ENCODE measurements at places on chromosomes 2 and 18.

DNA sequence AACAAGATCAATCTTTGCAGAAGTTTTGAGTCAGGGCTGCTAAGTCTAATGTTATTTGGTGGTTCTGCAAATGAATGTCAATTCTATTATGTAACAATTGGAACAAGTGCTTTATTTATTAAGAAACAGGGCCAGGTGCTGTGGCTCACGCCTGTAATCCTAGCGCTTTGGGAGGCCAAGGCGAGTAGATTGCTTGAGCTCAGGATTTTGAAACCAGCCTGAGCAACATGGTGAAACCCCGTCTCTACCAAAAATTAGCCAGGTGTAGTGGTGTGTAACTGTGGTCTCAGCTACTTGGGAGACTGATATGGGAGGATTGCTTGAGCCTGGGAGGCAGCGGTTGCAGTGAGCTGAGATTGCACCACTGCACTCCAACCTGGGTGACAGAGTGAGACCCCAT is 13.2 kb upstream of the RNF103 start:
- no peak for DNase-seq

DNA sequence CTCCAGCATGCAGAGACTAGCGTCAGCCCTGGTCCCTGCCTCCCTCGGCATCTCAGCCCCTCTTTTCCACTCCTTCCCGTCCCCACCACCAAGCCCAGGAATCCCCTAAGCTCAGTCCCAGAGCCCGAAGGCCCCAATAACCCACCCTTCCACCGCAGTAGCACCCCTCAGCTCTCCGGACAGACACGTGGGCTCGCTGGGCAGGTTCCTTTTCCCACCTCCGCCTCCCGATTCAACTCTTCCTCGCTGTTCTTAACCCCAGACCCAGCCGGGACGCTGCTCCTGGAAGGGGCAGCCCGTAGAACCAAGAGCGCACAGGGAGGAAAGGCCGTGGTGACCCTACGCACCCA is 1.4 kb downstream of the IHH start:
- no peak for DNase-seq

GRCh38 chr2:200199005-200199404 is 107.5 kb upstream of the SPATS2L start:
- no peak for DNase-seq

DNA sequence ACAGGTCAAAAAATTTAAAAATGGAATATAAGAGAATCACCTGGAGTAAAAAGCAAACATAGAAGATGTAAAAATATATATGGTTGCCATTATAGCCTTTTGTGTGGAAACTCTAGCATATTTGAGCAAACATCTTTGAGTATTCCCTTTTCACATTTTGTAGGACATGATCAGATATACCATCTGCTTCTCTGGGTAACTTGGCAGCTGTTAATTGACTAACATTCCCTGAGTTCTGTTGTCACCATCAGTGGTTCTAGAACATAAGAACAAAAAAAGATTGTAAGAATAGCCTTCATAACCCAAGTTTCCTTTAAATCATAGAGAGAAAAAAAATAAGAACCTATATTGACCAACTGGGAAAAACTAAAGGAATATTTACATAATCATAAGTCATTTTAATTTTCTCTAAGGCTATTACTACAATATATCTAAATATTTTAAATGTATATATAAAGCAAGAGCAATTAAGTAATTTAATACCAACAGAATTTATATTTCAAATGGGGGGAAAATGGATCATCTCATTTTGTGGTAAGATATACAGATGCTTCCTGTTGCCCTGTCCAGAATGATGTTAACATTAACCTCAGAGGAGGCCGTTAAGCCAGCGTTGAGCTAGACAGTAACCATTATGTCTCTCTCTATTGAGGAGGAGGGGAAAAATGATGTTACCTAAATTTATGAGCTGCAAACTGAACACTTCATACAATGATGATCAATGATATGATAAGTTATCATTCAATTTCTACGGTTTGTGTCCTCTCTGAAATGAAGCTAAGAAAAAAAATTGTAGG is 9.8 kb upstream of the INO80D start:
- DNase-seq: no peak

GRCh38 chr2:55009277-55010060 is 40.8 kb downstream of the RTN4 start:
- DNase-seq: no peak

DNA sequence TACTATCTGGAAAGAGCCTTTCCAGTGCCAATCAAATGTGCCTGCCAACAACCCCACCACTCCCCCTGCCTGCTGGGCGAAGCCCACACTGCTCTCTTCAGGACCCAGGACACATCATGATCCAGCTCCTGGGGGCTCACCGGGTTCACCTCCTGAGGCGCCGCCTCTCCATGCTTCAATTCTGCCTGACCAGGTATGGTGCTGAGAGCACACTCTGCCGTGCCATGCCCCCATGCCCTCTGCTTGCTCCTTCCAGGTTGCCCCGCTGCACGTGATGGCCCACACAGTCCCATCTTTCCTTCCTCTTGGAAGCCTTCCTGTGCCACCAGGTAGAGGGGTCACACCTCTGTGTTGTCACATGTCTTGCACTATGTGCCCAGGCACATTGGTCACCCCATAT is 47.5 kb downstream of the ASB18 start:
- no peak for DNase-seq

GRCh38 chr2:235725841-235726240 is 232.0 kb downstream of the AGAP1 start:
- DNase-seq: no peak

DNA sequence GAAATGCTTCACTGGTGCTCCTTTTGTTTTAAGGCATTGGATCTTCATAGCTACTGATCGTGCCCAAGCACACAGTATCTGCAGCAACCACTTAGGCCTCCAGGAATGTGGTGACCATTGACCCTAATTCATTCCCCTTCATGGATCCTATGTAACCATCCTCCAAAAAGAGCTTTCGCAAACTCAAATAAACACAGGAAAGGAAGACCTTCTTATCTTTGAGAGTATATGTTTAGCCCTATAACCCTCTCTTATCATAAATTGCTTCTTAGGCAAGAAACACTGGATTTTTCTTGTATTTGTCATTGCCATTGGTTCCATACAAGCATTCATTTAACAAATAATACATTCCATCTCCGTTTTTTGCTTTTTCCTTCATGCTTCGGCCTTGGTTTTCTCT is 4.1 kb upstream of the TTR start:
- DNase-seq: no peak

GRCh38 chr2:235050980-235051351 is 99.1 kb downstream of the SH3BP4 start:
- DNase-seq: peak; percentile 58

GRCh38 chr18:79321625-79322405 is 73.9 kb upstream of the NFATC1 start:
- DNase-seq: no peak

DNA sequence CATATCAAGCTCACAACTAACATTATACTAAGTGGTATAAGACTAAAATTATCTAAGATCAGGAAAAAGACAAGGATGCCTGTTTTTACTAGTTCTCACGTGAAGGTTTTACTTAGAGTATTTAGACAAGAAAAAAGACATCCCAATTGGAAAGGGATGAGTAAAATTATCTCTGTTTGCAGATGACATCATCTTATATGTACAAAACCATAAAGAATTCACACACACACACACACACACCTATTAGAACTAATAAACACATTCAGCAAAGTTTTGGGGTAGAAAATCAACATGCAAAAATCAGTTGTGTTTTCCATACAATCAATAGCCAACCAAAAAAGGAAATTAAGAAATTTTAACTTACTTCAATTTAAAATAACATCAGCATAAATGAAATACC is 35.9 kb upstream of the RGPD4 start:
- no peak for DNase-seq

GRCh38 chr2:64841461-64841860 is 147.7 kb upstream of the SLC1A4 start:
- DNase-seq: no peak

GRCh38 chr2:47708801-47709499 is 74.0 kb upstream of the MSH6 start:
- DNase-seq: no peak

GRCh38 chr2:175852879-175853615 is 149.0 kb downstream of the LNPK start:
- no peak for DNase-seq

GRCh38 chr2:43484323-43484930 is 111.4 kb downstream of the THADA start:
- DNase-seq: no peak

GRCh38 chr2:60095202-60095815 is 458.1 kb downstream of the BCL11A start:
- no peak for DNase-seq

- no peak for DNase-seq
Measured at GRCh38 chr2:108982259-108982679, 6.8 kb downstream of the EDAR start.

DNA sequence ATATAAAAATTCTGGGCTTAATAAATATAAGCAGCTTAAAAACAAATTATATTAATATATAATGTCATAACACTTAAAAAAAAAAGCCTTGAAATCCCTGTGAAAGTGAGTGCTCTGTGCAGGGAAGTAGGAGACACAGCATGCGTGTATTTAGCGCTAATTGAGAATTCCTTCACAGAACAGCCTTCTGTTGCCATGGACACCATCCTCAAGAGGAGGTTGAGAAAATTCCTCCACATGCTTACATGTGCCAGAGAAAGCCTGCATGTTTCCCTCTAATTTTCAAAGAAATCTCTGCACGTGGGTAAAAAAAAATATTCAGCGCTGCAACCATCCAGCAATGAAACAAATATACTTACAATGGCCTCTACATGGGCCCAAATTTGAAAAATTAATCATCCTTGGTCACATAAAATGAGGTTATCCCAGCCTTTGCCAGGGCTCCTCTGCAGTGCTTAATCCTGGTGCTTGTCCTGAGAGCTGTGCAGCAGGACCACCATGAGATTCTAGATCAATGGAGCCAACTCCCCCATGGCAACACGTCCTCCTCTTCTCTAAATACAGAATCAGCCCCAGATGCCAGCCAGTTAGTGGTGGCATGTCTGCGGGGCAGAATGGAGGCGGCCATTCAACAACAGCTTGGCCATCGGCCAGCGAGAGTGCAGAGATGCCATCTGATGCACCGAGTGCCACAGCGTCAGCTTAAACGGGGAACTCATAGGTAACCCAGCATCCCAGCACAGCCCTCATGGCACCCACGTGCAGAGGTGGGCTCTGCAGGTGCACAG is 228.0 kb downstream of the MYT1L start:
- DNase-seq: no peak

GRCh38 chr2:76448956-76449355 is 738.2 kb upstream of the GCFC2 start:
- DNase-seq: no peak

- DNase-seq: no peak
Measured at GRCh38 chr2:240997856-240998705, at the start of gene SNED1. TSS of gene SNED1 (plus strand) at chr2:240998618. CDS start at chr2:240998838, 220 bp downstream.

DNA sequence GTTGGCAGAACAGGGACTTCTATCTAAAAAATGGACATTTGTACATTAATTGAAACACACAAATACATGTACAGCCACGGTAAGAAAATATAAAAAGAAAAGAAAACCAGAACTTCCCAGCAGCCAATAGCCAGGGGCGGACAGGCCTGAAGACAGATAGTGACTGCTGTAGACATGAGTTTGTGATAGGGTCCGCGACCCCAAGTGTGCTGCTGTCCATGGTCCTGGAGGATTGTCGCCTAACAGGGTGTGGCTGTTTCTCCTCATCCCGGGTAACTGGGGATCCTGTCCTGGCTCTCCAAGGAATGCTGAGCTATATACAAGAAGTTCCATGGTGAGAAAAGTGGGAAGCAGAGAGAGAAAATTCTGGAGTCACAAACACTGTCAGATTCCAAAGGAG is 266.5 kb upstream of the SALL3 start:
- no peak for DNase-seq

DNA sequence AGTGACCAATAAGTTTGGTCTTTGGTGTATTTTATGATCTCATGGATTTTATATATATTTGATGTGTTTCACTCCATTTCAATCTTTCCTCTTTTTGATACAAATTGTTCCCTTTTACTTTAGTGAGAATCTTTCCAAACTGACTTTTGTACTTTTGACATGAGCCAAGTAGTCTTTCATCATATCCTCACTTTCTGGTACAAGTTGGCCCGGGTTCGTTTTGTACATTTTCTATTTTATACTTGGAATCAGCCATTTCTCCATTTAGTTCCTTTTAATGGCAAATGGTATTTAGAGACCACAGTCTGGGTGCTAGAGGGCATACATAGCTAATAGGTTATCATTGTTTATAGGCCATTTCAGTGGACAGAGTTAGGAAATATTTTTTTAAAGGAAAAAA is 147.9 kb upstream of the MYO3B start:
- DNase-seq: no peak

DNA sequence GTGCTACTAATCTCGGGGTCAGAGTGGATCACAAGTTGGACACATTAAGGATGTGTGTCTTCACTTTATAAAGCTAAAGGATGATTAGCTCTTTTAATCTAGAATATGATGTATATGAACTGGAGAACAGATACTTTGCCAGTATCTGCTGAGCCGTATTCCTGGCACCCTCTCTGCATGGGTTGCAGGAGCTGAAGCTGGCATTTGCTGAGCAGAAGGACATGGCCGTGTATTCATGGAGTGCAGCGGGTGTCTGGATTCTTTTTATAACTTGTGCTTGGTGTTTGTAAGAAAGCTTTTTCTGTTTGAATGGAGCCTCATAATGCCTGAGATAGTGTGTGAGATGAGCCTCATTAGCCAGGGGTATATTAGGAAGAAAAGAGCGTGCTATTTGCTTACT is 103.9 kb upstream of the MCFD2 start:
- no peak for DNase-seq

DNA sequence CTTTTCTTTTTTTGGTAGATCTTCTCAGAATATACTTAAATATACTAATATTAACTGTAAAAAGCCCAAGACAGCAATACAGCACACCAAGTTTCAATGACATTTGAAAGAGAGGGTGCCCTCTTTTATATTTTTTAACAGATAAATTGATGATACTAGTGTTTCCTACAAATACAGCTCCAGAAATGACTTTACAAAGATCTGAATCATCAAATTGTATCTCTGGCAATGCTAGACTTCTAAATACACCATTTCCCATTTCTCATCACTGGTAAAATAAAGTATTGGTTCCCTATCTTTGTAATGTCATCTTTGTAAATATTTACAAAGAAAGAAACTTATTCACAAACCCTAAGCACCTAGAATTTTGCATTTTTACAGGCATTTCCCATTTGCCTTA is 281.3 kb downstream of the EXOC6B start:
- DNase-seq: no peak

GRCh38 chr2:69544951-69545350 is 98.6 kb downstream of the AAK1 start:
- DNase-seq: no peak

DNA sequence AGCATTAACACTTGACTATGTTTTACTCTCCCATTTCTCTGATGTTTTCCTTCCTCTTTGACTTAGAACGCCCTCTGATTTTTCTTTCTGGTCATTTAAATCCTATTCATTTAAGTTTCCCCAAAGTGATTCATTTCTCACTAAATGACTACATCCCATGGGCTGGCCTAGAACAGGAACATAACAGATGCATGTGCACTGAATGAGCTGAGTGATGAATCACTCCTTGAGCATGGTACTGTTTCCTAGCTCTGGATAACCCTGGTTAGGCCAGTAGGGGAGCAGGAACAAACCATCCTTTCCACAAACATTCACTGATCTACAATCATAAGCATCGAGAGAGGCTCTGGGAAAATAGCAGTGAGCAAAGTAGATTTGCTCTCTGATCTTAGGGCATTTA is 221.9 kb upstream of the SETBP1 start:
- DNase-seq: no peak

- DNase-seq: no peak
Measured at GRCh38 chr2:113200236-113200635, 26.5 kb downstream of the PSD4 start.

GRCh38 chr18:36308711-36309435 is 11.4 kb downstream of the FHOD3 start:
- DNase-seq: no peak

- no peak for DNase-seq
Measured at GRCh38 chr2:8015848-8016600, 665.8 kb upstream of the ID2 start.

All from nucleus accumbens (tissue), 56 donors.